ENCODE measurements at places on chromosomes 3 and 15. TPM values are rescaled to one million over a fixed set of nuclear protein-coding genes. Genes with fewer than 3 reads are reported as not detected.

DNA sequence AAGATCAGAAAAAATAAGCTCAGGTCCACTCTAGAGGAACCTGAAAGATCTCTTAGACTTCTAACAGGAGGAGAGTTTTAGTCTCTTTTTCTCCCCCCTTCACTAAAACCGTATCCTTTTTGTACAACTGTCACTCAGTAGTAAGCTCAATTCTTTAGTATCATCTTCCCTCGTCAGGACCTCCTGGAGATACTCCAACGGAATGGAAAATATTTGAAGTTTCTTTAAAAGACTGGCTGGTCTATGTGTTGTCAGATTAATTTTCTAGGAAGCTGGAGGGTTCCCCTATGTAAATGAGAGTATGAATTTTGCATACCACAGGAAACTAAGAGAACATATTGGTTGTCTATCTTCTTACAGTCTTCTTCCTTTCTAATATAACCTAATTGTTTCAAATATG is 747.7 kb upstream of the CBLB start:
- no peak for DNase-seq

DNA sequence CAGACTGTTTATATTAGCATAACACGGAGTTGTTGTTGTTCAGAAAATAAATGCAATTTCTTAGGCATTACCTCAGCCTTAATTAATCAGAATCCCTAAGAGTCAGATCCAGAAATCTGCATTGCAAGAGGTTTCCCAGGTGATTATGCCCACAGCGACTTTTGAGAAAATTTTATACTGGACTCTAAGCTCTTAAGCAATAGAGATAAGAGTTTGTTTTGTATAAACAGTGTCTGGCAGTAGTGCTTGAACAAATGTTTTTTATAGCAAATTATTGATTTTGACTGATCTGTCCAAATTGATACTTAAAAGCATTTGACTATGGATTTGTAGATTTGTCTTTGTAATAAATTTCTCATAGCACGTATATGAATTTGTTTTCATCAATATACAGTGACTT is 92.8 kb downstream of the ZBBX start:
- DNase-seq, result no peak

- DNase-seq, result no peak
Measured at GRCh38 chr15:67873777-67874176, 33.9 kb upstream of the RNU6-1 start.

Gene NFKBIZ
- 14.7 TPM for total RNA-seq

Gene P3H2
- 7.2 TPM for total RNA-seq

Measured in testis (tissue), 5 donors.